DMS 273 treated with DMSO at 0.1 percent for 48 hours (cell line): ENCODE measurements at places on chromosomes 4 and X.

DNA sequence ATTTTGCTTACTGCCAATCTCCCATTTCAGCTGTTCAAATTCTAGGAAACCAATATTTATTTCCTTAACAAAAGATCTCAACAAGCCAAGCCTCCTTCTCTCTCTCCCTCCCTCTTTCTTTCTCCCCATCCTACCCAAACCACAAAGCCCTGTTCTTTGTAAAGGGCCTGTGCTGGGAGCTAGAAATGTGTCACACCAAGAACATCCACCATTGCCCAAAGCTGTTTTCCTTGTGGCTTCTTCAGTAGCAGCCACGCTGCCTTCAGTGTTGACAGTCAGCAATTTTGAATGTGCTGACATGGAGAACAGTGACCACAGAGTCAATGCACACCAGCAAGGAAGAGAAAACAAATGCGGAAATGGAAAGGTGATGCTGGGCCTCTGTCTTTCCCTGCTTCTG, 203.0 kb downstream of the MAML3 start:
- no peak for DNase-seq

- no peak for DNase-seq
Measured at GRCh38 chr4:112418092-112418491, 97.9 kb downstream of the NEUROG2 start.

- no peak for DNase-seq
Measured at GRCh38 chr4:176587920-176588319, 204.8 kb downstream of the VEGFC start.

DNA sequence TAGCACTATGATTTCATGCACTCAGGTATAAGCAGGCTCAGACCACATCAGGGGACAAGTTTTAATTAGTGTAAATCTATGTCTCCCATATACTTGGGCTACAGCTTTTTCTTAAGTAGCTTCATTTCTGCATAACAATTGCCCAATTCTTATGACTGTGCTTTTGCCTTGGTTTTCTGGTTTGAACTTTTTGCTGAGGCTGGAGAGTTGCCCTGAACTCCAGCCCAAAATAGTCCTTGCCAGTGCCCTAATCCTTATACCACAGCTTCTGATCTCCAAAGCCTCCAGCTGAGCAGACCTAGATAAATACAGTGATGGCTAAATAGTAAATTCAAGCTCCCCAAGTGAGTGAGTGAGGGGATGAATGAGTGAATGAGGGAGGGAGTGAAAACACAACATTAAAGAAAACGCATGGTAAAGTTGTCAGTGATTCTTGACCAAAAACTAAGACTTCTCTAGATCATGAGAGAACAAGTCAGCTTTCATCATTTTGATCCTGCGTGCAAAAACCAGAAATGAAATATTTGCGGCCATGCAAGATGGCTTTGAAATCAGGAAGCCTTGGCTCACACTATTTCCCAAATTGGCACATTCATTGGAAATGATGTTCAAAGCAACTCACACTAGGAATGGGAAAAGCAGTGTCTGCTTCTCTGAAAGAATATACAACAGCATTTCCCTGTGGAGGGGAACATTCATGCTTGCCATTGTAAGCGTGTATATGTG, 437.1 kb upstream of the CTSO start:
- DNase-seq = no peak

DNA sequence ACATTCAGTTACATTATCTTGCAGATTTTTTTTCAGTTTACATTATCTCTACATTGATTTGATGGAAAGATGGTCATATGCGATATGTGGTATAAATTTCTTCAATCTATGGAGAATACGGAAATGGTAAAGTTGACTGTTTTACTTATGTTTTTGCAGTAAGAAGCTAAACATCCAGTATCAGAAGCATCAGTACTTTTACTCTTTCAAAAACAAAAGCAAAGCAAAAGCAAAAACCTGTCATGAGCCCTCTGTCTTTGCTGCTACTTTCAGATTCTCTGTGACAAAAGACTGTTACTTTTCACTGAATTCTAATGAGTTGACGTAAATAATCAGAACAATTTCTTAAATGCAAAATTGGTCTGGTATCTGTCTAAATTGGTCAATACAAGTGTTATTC, 52.4 kb upstream of the UCP1 start:
- no peak for DNase-seq
